ENCODE measurements at places on chromosomes 16 and 17.

- DNase-seq = no peak
Observed at GRCh38 chr16:29834079-29834478, 13.8 kb downstream of the MVP start.

DNA sequence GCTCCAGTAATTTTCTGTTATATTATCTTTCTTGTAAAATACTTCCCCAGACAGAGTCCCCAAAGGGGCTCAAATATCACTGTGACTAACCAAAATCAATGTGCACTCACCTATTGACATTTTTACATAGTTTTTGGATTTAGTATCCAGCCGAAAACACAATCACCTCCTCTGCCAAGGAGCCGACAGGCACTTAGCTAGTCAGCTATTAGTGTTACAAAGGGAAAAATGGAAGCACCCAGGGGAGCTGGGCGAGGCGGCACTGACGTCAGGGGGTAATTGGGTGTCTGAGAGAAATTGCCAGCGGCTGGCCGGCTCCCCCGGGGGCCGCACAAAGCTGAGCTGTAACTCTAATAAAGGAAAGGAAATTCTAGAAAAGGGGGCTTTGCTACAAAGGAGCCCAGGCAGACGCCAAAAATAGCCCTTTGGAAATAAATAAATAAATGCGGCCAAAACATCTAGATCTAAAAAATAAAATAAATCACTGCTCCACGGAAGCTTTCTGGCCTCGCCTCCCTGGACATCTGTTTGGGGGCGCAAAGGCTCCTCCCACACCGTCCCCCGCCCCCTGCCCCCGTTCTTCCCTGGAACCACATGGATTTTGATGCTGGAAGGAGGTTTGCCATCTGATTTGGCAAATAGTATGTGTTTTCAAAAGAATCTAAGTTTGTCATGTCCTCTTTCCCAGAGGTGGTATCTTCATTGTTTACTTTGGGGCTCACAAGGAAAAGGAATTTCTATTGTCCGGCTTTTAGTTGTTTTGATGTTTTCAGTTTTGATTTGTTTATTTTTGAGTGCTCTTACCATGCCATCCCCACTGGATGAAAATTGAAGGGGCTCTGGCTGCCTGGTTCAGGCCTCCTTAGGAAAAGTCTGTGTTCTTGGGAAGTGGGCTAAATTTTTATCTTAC, 156.7 kb downstream of the ZNF423 start:
- DNase-seq = no peak

GRCh38 chr17:79954281-79955166, 81.1 kb downstream of the TBC1D16 start:
- no peak for DNase-seq

DNA sequence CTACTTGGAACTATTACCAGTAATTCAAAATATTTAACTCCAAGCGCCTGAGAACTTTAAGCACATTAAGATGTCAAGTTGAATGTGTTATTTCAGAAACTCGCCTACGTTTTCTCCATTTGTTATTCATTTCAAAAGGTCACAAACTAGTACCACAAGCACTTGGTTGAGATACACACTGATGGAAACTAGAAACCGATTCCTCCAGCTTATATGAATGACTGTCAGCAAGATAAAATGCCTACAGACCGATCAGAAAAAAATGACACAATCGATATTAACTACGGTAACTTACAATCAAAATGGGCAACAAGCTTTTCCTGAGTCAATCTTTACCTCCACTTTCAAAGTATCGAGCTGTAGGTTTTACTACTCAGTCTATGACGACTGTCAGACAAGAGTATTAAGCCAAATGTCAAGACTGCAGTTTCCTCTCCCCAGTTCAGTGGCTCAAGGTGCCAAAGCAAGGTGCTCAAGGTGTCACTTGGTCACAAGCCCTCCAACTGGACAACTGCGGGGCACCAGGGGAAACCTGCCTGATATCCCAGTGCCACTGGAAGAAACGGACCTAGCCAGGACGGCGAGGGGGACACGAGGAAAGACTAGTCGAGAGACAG, 678 bp downstream of the SRP68 start:
- DNase-seq = no peak

DNA sequence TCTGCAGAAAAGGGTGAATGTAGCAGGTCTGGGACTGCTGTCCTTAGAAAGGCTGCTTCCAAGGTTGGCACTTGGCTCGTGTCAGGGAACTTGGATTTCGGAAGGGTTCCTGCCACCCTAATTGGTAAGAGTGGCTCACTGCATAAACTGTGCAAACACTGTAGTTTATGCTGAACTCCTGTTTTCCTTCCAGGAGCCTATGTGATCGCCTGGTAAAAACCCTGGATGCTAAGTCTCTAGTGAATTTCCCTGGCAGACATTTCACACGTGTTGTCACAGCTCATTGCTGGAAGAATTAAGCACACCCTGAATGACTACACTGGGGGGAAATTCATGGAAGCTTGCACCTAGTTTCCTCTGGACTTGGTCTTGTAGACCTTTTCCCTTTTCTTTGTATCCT, 140.1 kb downstream of the SPECC1 start:
- DNase-seq = no peak

GRCh38 chr17:44602970-44603369, 45.7 kb downstream of the FZD2 start:
- DNase-seq = no peak
